Eye (tissue), 1 donor: ENCODE measurements at places on chromosomes 1 and 21.

DNA sequence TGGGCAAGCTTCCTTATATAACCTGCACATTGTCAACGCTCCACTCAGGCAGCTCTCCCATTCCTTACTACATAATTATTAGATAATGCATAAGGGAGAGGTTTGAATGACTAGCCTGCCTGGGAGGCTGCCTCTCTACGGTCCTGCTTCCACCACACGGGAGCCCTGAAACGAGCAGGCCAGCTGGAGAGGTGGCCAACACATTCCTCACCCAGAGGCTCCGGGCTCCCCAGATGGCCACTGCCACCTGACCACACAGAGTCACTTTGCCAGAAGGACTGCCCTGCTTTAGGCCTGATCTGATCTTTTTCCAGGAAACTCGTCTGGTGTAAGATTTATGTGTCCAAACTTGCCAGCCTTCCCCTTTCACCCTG is 27.9 kb downstream of the HIVEP3 start:
- no peak for DNase-seq

DNA sequence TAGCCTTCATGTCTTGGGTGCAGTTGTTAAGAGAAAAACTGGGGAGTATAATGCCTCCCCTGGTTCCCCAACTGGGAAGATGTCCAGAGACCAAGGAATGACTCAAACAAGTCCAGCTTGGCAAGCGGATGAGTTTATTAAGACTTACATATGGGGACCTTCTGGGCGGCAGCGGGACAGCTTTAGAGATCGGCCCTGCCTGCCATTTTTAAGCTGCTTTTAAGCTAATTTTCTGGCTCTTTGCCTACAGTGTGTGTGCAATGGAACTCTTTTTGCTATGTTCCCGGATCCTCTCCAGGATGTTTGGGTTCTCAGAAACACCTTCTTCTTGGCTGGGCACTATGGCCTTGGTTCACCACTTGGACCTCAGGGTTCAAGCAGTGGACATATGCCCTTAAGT is 99.5 kb downstream of the RYR2 start:
- DNase-seq, result no peak

DNA sequence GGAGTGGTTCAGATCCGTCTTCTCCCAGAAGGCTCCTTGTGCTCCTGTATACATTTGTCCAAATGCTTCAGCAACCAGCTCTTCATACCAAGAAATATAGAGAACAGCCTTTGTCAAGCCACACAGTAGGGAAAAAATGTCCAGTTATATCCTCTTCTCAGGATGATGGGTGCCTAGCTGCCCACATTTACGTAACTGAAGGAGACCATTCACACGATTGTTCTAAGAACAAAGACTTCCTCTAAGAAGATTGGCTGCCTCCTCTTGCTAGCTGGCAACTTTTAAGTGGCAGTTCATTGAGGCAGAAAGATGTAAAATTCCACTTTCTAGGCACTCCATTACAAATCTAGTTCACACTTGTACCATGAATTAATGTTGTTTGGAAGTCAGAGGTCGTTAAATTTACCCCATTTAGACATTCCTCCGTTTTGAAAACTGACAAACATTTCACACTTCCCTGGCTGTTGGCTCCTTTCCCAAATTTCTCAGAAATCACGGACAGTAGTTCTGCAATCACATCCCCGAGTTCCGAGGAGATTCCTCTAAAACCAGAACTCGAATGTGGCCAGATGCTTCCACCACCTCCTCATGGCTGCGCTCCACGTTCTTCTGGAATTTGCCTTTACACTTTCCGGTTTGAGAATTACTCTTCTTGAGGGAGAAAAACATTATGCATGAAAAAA is 45.6 kb upstream of the CSF1 start:
- peak; percentile 43 for DNase-seq

GRCh38 chr1:117612517-117613248 is 6.8 kb downstream of the TENT5C start:
- no peak for DNase-seq

- peak; percentile 90 for DNase-seq
Observed at GRCh38 chr21:42515708-42516502, 2.3 kb downstream of the SLC37A1 start.

GRCh38 chr1:50929376-50929958 is 30.6 kb downstream of the FAF1 start:
- DNase-seq, result peak; percentile 50

GRCh38 chr21:29245104-29245643 is 53.5 kb upstream of the BACH1 start:
- DNase-seq, result no peak

DNA sequence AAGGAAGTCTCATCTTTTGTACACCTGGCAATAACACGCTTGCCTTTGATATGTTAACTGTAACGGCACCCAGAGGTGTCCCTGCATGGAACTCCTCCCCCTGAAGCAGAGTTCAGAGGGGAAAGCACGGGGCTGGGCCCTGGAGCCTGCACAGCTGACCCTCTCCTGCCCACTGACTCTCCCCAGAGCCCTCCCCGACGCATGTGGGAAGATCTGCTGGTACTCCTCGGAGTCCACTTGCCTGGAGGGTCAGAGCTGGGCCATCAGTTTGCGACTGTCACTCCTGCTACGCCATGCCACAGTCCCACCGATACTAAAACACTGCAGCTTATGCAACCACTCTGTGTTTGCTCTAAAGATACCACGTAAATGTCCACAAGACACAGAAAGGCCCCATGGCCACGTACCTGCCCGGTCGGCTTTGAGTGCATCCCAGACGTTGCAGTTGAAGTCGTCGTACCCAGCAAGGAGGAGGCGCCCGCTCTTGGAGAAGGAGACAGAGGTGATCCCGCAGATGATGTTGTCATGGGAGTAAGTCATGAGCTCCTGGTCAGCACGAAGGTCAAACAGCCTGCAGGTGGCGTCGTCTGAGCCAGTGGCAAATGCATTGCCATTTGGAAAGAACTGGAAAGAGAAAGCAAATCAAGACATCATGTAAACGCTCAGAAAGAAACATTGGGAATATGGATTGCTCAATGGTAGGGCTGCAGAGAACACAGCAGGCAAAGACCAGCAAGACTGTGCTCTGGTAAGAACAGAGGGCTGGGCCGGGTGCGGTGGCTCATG is 10.6 kb upstream of the NADK start:
- DNase-seq, result no peak

DNA sequence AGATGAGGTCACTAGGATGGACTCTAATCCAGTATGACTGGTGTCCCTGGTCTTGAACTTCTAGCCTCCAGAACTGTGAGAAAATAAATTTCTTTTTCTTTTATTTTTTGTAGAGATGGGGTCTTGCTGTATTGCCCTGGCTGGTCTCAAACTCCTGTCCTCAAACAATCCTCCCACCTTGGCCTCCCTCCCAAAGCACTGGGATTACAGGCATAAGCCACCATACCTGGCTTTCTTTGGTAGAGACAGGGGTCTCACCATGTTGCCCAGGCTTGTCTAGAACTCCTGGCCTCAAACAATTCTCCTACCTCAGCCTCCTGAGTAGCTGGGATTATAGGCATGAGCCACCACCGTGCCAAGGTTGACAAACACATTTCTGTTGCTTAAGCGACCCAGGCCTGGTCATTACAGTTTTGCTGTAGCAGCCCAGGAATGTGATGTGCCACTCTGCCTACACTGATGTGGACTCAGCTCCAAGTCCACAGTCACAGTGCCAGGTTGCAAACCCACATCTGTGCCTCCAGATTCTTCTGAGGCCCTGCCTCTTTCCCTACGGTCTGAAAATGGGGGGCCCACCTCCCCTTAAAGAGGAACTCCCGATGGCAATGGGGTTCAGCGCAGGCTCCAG is 15.9 kb downstream of the PYCR2 start:
- no peak for DNase-seq

DNA sequence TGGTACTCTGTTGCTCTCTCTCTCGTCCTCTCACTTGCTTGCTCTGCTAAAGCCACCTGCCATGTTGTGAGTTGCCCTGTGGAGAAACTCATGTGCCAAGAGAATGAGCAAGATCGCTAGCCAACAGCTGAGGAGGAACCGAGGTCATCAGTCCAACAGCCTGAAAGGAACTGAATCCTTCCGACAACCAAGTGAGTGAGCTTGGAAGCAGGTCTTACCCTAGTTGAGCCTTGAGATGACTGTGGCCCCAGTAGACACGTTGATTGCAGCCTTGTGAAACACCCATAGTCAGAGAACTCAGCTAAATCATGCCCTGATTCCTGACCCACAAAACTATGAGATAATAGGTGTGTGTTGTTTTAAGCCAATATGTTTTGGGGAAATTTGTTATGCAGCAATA is 48.1 kb upstream of the BACH1 start:
- no peak for DNase-seq

DNA sequence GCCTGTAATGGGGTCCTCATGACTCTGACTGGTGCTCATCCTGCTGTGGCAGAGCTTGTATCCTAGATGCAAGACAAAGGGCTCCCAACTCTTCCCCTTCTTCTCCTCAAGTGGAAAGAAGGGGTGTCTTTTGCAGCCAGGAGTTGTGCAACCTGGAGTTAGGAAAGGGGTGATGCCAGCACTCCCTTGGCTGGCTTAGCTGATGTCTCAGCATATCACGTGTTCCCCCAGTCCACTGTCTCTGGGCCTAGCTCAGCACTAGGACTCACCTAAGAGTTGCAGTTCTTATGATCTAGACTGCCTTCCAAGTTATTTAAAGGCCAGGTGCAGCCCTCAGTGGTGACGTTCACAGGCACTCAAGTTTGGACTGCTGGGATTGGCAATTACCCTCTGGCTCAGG is 146.2 kb upstream of the GORAB start:
- no peak for DNase-seq

DNA sequence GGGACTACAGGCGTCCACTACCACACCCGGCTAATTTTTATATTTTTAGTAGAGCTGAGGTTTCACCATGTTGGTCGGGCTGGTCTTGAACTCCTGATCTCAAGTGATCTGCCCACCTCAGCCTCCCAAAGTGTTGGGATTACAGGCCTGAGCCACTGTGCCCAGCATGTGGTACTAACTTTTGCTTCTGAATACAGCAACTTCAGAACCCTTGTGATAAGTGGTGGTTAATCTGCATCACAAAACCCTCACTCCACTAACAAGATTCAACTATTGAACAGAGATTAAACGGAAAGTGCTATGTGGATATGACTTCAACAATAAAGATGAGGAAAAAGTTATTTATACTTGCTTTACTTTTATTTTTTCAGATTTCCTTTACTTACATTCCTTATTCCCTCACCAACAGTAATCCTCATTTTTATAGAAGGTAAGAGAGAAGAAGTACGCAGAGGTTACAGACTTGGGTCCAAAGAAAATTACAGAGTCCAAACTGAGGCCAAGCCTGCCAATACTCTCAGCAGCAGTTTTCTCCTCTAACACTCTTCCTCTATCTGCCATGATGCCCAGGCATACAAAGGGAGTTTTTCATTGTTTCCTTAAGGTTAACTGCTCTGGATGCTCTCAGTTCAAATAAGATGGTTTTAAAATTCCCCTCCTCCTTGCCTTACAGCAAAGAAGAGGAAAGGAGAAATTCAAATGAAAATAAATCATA is 44.3 kb downstream of the SLC16A1 start:
- no peak for DNase-seq

DNA sequence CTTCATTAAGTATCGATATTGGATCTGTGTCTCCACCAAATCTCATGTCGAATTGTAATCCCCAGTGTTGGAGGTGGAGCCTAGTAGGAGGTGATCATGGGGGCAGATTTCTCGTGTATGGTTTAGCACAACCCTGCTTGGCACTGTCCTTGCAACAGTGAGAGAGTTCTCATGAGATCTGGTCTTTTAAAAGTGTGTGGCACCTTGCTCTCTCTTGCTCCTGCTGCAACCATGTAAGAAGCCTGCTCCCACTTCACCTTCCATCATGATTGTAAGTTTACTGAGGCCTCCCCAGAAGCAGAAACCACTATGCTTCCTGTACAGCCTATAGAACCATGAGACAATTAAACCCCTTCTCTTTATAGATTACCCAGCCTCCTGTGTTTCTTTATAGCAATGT is 424.4 kb downstream of the NPHP4 start:
- no peak for DNase-seq

DNA sequence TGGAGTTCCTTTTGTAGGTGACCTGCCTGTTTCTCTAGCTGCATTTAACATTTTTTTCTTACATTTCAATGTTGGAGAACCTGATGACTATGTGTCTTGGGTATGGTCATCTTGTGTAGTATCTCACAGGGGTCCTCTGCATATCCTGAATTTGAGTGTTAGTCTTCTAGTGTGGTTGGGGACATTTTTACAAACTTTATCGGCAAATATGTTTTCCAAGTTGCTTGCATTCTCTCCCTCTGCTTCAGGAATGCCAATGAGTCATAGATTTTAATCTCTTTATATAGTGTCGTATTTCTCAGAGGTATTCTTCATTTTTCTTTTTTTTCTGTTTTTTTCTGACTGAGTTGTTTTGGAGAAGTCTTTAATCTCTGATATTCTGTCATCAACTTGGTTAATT is 684.0 kb downstream of the NCAM2 start:
- no peak for DNase-seq

GRCh38 chr1:198529414-198529813 is 11.1 kb downstream of the ATP6V1G3 start:
- peak; percentile 70 for DNase-seq

GRCh38 chr1:167342846-167343245 is 122.2 kb downstream of the POU2F1 start:
- DNase-seq, result no peak

DNA sequence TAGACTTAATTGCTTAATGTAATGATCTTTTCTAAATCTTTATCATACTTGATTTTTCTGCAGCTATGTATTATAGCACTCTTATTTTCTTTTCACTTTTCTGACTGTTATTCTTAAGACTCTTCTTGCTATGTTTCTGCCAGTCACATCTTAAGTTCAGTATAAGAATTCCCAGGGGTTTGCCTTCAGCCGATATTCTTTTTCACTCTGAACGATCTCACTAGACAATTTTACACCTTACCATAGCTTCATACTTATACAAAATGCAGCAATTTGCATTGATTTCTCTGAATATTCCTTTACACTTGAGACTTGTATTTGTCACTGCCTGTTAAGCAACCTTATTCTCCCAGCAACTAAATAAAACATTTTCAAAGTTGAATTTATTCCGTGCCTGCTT is 242.5 kb upstream of the OLFM3 start:
- DNase-seq, result no peak

DNA sequence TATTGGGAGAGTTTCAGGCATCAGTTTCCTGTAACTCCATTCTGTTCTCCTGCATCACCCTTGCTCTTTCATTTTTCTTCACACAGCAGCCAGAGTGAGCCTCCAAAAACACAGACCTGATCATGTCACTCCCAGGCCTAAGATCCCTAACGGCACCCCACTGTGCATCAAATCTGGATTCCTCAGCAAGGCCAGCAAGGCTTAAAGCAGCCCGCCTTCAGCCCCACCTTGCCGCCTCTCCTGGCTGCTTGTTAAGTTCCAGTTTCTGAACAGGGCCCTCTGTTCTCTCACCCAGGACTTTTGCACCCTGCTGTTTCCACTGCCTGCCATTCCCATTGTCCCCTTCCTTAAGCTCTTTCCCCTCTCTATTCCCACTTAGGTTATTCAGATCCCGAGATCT is 29.3 kb downstream of the C1orf116 start:
- no peak for DNase-seq

- DNase-seq, result no peak
Observed at GRCh38 chr21:45363921-45364467, 41.0 kb upstream of the COL18A1 start.
